ENCODE measurements at places on chromosomes 1 and 21.

GRCh38 chr1:185774394-185774793, 40.2 kb downstream of the HMCN1 start:
- DNase-seq = no peak

GRCh38 chr21:44785620-44786335, 15.8 kb downstream of the UBE2G2 start:
- DNase-seq = no peak

- DNase-seq = peak; percentile 91
Observed at GRCh38 chr1:26378088-26378878, 5.7 kb upstream of the ZNF683 start.

- peak; percentile 14 for DNase-seq
Observed at GRCh38 chr1:157878059-157878458, 36.5 kb upstream of the CD5L start.

- DNase-seq = no peak
Observed at GRCh38 chr1:47507881-47508701, 70.2 kb downstream of the FOXD2 start.

- DNase-seq = no peak
Observed at GRCh38 chr1:167927046-167927754, 9.3 kb upstream of the DCAF6 start.

DNA sequence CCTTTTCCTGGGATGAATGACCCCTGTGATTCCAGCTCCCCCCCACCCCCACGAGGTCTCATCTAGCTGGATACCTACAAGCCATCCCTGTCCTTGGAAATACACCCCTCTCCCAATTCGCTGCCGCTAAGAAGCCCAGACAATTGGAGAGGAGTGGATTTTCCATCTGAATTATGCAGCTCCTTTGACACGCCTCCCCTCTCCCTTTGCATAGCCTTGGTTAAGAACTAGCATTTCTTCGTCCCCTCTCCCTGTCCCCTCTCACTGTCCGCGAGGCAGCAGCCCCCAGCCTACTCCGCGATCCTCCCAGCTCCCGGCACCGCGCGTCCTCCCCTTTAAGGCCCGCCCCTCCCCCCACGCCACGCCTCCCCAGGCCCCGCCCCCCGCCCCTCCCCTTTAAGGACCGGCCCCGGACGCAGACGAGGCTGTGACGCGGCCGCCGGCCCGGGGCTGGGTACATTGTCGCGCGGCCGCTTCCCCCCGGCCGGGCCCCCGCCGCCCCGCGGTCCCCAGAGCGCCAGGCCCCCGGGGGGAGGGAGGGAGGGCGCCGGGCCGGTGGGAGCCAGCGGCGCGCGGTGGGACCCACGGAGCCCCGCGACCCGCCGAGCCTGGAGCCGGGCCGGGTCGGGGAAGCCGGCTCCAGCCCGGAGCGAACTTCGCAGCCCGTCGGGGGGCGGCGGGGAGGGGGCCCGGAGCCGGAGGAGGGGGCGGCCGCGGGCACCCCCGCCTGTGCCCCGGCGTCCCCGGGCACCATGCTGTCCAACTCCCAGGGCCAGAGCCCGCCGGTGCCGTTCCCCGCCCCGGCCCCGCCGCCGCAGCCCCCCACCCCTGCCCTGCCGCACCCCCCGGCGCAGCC, at the start of gene MAPKAPK2:
MAPKAPK2 (plus strand) TSS at position 428 of the 856 bp plus-strand sequence; CDS start at position 753, 325 bp downstream.
- no peak for DNase-seq

- no peak for DNase-seq
Observed at GRCh38 chr1:211581526-211581925, 2.6 kb upstream of the SLC30A1 start.
